ENCODE measurements at places on chromosomes 6 and 20.

DNA sequence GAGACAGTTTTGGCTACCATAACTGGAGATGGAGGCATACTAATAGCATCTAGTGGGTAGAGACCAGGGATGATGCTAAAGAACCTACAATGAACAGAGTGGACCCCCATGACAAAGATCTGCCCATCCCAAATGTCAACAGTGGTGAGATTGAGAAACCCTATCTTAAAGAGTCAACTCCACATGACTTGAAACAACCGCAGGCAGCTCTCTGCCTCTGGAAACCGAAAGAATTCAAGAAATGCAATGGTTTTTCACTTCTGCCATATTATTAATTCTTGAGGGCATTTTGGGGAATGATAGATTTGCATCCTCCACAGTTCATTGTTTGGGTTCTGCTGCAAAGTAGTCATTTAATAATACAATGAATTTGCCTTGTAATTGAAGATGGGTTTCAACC is 463.4 kb downstream of the MAFB start:
- H3K4me3 ChIP-seq = no peak overlapping the region
- no peaks in the 10 kb centered on the region for H3K36me3 ChIP-seq
- DNase-seq = no peak
- no peaks in the 10 kb centered on the region for H3K27me3 ChIP-seq
- no peaks in the 10 kb centered on the region for H3K4me1 ChIP-seq

GRCh38 chr6:75546381-75546780 is 52.8 kb upstream of the FILIP1 start:
- DNase-seq = no peak
- H3K27ac ChIP-seq = no peak overlapping the region
- H3K36me3 ChIP-seq = no peaks in the 10 kb centered on the region
- no peak overlapping the region for H3K4me3 ChIP-seq

GRCh38 chr6:7505189-7505699 is 36.2 kb upstream of the DSP start:
- no peaks in the 10 kb centered on the region for H3K36me3 ChIP-seq
- peak overlapping the region; percentile 52 for H3K27ac ChIP-seq
- H3K4me1 ChIP-seq = peaks cover 32% of the 10 kb centered on the region
- H3K27me3 ChIP-seq = no peaks in the 10 kb centered on the region

- no peaks in the 10 kb centered on the region for H3K27me3 ChIP-seq
- peaks cover 6% of the 10 kb centered on the region for H3K4me1 ChIP-seq
- DNase-seq = no peak
These were observed 47.9 kb downstream of the TGM2 start for GRCh38 chr20:38117205-38117604.

- no peak for DNase-seq
- peak overlapping the region; percentile 15 for H3K4me3 ChIP-seq
- H3K4me1 ChIP-seq = no peaks in the 10 kb centered on the region
- peaks cover 37% of the 10 kb centered on the region for H3K27me3 ChIP-seq
- no peak overlapping the region for H3K27ac ChIP-seq
These were observed 9.1 kb downstream of the GRIK2 start for GRCh38 chr6:101402622-101403031.

DNA sequence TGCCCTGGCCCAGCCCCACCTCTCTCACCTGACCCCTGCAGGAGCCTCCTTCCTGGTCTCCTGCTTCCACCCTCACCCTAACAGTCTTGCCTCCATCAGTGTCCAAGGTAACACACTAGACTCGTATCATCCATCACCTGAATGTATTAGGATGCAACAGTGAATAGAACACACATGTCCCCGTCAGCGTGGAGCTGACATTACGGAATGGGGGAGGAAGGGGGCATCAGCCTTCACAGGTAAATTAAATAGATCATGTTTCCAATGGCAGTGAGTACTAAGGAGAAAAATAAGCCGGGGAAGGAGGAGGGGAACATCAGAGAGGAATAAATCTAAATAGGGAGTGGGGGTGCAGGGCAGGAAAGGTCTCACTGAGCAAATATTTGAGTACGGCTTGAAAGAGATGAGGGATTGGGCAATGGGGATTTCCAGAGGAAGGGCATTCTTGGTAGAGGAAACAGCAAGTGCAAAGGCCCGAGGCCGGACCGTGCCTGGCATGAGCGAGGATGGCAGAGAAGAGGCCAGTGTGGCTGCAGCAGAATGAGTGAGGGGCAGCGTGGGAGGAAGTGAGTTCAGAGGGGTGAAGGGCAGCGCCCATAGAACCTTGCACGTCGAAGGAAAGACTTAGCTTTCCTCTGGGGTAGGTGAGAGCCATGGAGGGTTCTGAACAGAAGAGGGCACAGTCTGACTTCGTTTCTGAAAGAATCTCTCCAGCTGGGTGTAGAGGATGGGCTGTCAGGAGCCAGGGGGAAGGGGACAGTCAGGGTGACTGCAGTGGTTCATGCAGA is 110.1 kb upstream of the PTPN1 start:
- H3K27me3 ChIP-seq = no peaks in the 10 kb centered on the region
- no peaks in the 10 kb centered on the region for H3K4me1 ChIP-seq
- no peak overlapping the region for H3K4me3 ChIP-seq
- H3K36me3 ChIP-seq = peaks cover 2% of the 10 kb centered on the region
- no peak for DNase-seq
- peak overlapping the region; percentile 14 for H3K27ac ChIP-seq

DNA sequence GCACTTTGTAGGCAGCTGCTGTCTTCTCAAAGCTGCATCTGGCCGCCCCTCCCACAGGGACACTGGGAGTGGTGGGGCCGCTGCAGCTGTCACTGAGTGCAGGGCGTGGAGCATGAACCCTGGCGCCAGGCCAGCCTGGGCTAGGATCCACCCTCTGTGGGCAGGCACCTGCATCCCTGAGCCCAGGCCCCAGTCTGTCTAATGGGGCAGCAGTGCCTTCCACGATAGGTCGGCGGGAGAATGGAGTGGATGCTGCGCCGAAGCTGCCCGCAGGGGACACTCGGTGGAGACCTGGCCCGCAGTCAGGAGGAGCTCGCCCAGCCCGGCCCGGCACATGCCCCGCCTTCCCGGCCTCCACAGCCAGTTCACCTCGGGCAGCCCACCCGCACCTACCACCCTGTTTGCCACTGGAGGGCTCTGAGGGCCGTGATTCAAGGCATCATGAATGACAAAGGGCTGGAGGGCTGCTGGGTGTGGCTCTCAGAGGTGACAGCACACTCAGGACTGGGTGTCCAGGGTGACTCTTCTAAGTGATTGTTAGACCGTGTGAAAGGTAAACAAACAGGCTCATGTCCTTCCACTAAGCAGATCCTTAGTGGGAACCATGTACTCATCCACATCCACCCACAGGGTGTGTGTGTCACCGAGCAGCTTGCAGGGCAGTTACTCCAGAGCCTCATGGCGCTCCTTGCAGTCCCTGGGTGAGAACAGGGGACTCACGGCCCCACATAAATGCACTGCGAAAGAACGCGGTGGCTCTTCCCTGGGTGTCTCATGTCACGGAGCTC is 133.9 kb downstream of the AGPAT4 start:
- no peaks in the 10 kb centered on the region for H3K36me3 ChIP-seq
- H3K4me3 ChIP-seq = no peak overlapping the region
- no peaks in the 10 kb centered on the region for H3K27me3 ChIP-seq
- no peaks in the 10 kb centered on the region for H3K4me1 ChIP-seq

GRCh38 chr6:162603231-162604015 is 124.1 kb downstream of the PRKN start:
- H3K4me1 ChIP-seq = no peaks in the 10 kb centered on the region
- DNase-seq = no peak
- H3K27ac ChIP-seq = no peak overlapping the region
- no peak overlapping the region for H3K4me3 ChIP-seq

- H3K36me3 ChIP-seq = no peaks in the 10 kb centered on the region
- H3K27me3 ChIP-seq = no peaks in the 10 kb centered on the region
- peak overlapping the region; percentile 28 for H3K27ac ChIP-seq
- peak overlapping the region; percentile 56 for H3K4me3 ChIP-seq
- DNase-seq = peak; percentile 88
- no peaks in the 10 kb centered on the region for H3K4me1 ChIP-seq
These were observed 766 bp upstream of the TINAG start for GRCh38 chr6:54307439-54307910.

- no peaks in the 10 kb centered on the region for H3K27me3 ChIP-seq
- H3K4me1 ChIP-seq = no peaks in the 10 kb centered on the region
- H3K36me3 ChIP-seq = peaks cover 5% of the 10 kb centered on the region
- no peak for DNase-seq
These were observed 95.4 kb downstream of the RNF217 start for GRCh38 chr6:125057392-125058246.

DNA sequence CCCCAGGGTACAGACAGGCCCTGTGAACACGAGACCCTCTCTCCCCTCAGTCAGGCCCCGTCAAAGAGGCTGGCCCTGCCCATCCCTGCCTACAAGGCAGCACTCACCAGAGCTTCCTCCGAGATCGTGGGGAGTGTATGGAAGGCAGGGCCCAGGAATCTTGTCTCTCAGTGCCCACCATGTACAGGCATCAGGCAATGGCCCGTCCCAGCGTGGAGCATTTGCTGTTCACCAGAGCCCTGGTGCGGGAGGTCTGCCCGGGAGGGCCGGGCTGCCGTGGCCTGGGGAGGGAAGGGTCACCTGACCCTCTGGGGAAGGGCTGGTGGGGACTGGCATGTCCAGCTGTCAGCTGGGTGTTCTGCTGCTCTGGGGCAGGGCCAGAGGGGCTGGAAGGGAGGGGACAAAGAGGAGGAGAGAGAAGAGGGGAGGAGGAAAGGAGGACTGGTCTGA is at the start of gene IP6K3:
IP6K3 (minus strand) TSS at position 255 of the 450 bp plus-strand sequence. CDS start 11,429 bp downstream, outside the sequence.
- H3K36me3 ChIP-seq = no peaks in the 10 kb centered on the region
- H3K27me3 ChIP-seq = no peaks in the 10 kb centered on the region
- no peaks in the 10 kb centered on the region for H3K4me1 ChIP-seq
- H3K27ac ChIP-seq = no peak within 1 kb of the TSS

- DNase-seq = no peak
- no peaks in the 10 kb centered on the region for H3K27me3 ChIP-seq
- no peaks in the 10 kb centered on the region for H3K36me3 ChIP-seq
- H3K4me1 ChIP-seq = no peaks in the 10 kb centered on the region
These were observed 252.7 kb downstream of the TSHZ2 start for GRCh38 chr20:53224851-53225250.

DNA sequence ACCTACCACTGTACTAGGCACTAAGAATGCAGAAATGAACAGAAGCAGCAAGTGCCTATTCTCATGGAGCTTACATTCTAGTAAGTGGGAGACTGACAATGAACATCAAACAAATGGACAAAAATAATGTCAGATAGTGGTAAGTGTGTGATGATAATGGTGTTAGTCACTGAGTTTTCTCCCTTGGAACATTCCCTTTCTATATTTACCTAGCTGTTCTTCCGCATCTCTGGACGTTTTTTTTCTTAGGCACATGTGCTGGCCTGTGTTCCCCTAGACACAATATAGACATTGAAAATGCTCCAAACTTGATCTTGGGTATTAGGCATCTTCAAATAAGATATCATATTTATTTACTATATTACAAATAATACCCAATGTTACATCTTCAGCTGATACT is 218.1 kb upstream of the GJE1 start:
- H3K27ac ChIP-seq = no peak overlapping the region
- no peaks in the 10 kb centered on the region for H3K36me3 ChIP-seq
- no peak overlapping the region for H3K4me3 ChIP-seq
- no peak for DNase-seq
- no peaks in the 10 kb centered on the region for H3K27me3 ChIP-seq
- no peaks in the 10 kb centered on the region for H3K4me1 ChIP-seq

- peak overlapping the region; percentile 98 for H3K4me3 ChIP-seq
- H3K4me1 ChIP-seq = no peaks in the 10 kb centered on the region
- DNase-seq = peak; percentile 43
- no peaks in the 10 kb centered on the region for H3K27me3 ChIP-seq
- peaks cover 13% of the 10 kb centered on the region for H3K36me3 ChIP-seq
These were observed 1.8 kb downstream of the ENTPD6 start for GRCh38 chr20:25197183-25197869.

DNA sequence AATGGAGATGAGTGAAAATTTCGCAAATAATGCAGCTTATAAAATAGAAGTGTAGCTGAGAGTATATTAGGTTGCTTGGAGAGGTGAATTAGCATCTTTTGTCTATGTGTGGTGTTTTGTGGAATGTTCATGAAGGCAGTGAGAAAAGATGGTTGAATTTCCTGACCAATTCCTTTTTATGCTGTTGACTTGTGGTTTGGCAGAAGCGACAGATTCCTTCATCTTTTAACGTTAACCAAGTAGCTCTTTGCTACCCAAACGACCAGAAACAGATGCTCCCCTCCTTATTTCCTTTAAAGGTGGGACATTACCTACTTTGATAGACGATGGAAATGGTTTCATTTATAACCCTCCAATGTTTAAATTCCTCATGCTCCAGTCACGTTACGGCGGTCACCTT is 390.5 kb downstream of the QKI start:
- H3K4me1 ChIP-seq = no peaks in the 10 kb centered on the region
- H3K27me3 ChIP-seq = no peaks in the 10 kb centered on the region
- H3K36me3 ChIP-seq = no peaks in the 10 kb centered on the region

GRCh38 chr6:122569230-122569771 is 40.9 kb upstream of the PKIB start:
- H3K36me3 ChIP-seq = no peaks in the 10 kb centered on the region
- no peak overlapping the region for H3K4me3 ChIP-seq
- H3K27ac ChIP-seq = no peak overlapping the region
- DNase-seq = no peak
- no peaks in the 10 kb centered on the region for H3K27me3 ChIP-seq
- H3K4me1 ChIP-seq = no peaks in the 10 kb centered on the region

DNA sequence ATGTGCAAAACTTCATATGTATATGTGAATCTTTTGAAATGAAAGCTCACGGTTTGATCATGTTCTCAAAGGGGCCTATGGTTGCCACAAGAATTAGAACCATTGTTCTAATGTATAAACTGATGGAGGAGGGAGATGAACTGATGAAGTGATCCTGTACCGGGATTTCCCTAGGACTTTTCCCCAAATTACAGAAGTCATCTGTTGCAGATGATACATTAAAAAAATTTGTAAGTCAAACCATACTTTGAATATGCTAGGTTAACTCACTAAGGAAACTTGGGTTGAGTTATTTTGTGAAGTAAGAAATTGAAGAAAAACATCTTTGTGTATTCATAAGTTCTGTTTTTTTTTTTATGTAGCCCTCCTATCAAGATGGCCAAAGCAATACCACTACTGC is 33.9 kb upstream of the RNF144B start:
- no peak overlapping the region for H3K4me3 ChIP-seq
- no peak for DNase-seq
- H3K27me3 ChIP-seq = no peaks in the 10 kb centered on the region
- no peaks in the 10 kb centered on the region for H3K36me3 ChIP-seq
- H3K4me1 ChIP-seq = no peaks in the 10 kb centered on the region

GRCh38 chr6:4114123-4114522 is 21.3 kb downstream of the ECI2 start:
- H3K4me1 ChIP-seq = no peaks in the 10 kb centered on the region
- H3K4me3 ChIP-seq = no peak overlapping the region
- no peak overlapping the region for H3K27ac ChIP-seq
- peaks cover 17% of the 10 kb centered on the region for H3K36me3 ChIP-seq
- DNase-seq = no peak
- no peaks in the 10 kb centered on the region for H3K27me3 ChIP-seq

- no peak overlapping the region for H3K4me3 ChIP-seq
- DNase-seq = peak; percentile 80
- peak overlapping the region; percentile 65 for H3K27ac ChIP-seq
- peaks cover 44% of the 10 kb centered on the region for H3K36me3 ChIP-seq
- no peaks in the 10 kb centered on the region for H3K27me3 ChIP-seq
- peaks cover 13% of the 10 kb centered on the region for H3K4me1 ChIP-seq
These were observed 26.6 kb downstream of the FOXC1 start for GRCh38 chr6:1636272-1636825.
